IMR-90 (cell line): ENCODE measurements at places on chromosomes 2 and 18. TPM values are rescaled to one million over a fixed set of nuclear protein-coding genes. Genes with fewer than 3 reads are reported as not detected.

- no peak for DNase-seq
These were observed 2.6 kb downstream of the RAD51AP2 start for GRCh38 chr2:17515652-17516051.

- no peak for DNase-seq
These were observed 428.8 kb downstream of the ZNF521 start for GRCh38 chr18:24923138-24923537.

DNA sequence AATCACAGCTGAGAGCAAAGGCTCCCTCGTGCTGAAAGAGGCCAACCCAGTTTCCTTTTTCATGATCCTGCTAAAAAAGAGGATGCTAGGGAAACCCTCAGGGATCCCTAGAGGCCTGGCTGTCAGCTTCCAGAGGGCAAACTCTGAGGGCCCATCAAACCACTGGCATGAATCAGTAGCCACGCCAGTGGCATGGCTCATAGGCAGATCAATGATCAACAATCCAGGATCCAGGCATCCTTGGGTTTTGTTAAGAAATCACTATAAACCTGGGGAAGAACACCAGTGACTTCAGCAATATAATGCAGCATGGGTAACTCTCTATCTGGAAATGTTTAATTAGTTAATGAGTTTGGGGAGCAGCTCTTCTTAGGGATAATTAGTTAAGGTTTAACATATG, 286.5 kb downstream of the C1D start:
- DNase-seq, result no peak

DNA sequence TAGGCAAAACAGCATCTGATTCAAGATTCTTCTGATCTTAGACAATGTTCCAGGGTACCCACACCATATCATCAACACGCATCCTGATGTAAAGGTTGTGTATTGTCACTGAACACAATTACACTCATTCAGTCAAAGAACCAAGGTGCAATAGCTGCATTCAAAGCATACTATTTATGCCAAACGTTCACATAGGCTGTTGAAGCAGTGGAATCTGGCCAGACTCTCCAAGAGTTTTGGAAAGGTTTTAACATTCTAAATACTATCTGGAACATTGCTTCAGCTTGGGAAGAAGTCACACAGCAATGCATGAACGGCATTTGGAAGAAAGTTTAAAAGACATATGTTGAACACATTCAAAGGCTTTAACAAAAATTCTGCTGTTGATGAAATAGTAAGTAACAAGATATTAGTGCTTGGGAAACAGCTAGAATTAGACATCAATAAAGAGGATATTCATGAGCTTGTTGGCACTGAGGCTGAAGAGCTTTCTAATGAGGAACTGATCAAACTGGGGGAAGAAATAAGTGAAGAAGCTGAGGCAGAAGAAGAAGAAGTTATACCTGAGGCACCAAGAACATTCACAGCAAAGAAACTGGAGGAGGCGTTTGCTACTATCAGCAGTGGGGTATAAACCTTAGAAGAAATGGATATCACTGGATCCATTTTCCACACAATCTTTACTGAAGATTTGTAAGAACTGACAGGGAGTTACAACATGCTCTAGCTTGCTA, 47.6 kb upstream of the MSH6 start:
- no peak for DNase-seq

- no peak for DNase-seq
These were observed 465.5 kb downstream of the XIRP2 start for GRCh38 chr2:167353605-167354280.

- DNase-seq, result no peak
These were observed 150.9 kb downstream of the PDE11A start for GRCh38 chr2:177921726-177922125.

DNA sequence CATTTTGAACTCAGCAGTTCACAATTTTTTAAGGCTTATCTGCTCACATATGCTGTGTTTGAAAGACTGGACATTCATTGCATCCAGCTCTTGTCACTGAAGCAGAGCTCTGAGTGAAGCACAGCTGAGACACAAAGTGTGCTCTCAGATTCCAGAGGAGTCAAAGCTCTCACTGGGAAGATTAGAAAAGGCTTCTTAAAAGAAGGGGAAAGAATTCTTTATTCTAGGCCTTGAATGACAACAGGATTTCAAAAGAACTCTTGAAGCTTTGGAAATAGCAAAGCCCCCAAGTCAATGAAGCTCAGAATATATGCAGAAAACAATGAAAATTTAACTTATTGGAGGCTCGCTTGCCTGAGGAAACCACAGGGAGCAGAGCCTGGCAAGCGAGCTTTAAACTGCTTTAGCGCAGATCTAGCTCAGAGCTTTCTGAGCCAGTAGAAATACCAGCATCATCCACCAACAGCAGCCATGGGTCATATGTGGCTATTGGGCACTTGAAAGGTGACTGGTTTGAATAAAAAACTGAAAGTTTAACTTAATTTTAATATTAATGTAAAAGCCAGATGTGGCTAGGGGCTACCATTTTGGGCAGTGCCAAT, 369.7 kb downstream of the OSR1 start:
- DNase-seq, result peak; percentile 17

GRCh38 chr2:135349941-135350340, 181.1 kb downstream of the ZRANB3 start:
- DNase-seq, result no peak

DNA sequence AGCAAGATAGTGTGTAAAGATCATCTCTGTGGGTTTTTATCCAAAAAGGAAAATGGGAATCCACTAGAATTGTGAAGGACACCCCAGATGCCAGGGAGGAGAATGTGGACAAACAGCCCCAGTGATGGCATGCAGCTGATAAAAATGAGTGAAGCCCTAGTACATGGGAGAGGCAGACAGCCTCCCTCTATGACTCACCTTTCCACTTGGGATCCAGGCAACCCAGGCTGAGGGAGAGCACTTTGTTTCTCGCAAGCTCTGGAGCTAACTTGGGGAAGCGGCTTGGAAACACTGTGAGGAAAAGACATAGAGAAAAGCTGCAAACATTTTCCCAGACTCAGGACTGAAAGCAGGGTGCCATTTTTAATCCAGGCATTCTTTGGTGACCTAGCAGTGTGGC, 5.3 kb upstream of the FLACC1 start:
- peak; percentile 25 for DNase-seq

- DNase-seq, result no peak
These were observed 91.0 kb downstream of the CSRNP3 start for GRCh38 chr2:165560377-165560988.

- DNase-seq, result peak; percentile 42
These were observed 106.8 kb downstream of the SLC39A10 start for GRCh38 chr2:195763866-195764265.

DNA sequence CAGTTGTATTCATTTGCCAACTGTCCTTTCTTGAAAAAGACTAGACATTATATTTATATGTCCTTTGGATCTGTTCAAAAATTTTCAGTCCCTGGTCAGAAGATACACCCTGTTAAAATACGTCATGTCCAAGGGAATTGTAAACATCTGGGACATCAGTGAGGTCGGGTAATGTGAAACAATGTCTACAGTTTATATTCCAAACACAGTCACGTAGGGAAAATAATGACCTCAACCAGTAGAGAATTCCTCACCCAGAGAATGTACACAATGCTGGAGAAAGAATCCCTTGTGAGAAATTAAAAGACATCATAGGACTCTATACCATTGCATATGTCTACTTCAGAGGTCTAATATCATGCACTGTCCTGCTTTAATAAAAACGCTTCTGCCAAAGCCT, 888.0 kb upstream of the CHAC2 start:
- DNase-seq, result peak; percentile 96

DNA sequence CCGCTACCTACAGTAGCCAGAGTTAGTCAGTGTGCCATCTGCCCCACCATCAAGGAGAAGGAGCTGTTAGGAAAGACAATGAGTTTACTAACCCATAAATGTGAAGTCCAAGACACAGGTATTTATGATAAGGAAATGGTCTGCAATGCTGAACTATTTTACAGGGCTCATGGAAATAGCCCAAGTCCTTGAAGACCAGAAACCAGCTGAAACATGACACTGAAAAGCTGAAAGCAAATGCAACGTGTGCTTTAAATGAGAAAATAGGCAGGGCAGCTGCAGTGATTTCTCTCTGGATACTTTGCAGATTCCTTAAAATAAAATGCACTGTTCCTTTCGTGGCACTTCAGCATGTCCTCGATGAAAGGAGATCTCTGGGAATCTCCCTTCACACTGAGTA, 256.4 kb upstream of the TCF4 start:
- peak; percentile 37 for DNase-seq

DNA sequence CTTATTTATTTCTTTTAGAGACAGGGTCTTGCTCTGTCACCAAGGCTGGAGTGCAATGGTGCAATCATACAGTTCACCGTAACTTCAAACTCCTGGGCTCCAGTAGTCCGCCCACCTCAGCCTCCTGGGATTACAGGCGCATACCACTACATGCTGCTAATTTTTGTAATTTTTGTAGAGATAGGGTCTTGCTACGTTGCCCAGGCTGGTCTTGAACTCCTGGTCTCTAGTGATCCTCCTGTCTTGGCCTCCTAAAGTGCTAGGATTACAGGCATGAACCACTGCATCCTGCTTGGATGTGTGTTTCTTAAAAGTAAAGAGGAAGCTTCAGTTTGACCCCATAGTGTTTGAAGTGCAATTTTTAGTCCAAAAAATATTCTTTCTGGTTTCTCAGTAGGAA, 105.0 kb upstream of the KIF5C start:
- no peak for DNase-seq

DNA sequence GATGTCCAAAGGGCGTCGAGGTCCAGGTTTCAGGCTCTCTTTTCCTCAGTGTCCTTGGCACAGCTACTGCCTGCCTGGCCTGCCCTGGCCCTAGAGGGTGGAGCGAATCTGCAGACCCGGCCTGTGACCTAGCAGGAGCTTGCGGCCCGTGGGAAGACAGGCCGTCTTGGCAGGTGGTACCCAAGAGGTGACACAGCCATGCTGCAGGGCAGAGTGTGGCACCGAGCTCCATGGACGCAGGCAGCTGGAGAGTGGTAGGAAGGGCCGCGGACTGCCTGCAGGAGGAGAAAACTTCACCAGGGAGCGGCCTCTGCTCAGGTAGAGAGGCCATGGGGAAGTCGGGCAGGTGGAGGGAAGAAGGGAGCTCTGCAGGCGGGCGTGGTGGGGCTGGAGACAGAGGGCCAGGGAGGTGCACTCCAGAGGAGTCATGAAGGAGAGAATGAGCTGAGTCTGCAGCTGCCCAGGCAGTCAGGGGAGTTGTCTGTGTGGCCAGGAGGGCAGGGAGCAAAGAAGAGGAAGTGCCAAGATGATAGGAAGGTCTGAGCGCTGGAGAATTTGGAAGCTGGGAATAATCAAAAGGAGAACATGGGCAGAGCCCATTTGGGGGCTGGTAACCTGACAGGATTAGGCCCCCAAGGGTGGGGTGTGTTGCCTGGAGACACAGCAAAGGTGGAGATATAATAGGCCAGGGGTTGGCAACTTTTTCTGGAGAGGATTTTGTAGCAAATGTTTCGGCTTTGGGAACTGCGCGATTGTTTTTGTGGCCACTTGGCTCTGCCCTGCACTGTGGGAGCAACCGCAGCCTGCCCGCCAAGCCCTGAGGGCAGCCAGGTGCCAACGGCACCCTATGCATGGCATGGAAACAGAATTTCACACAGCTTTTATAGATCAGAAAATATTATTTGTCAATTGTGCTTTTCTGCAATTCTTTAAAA, 154.4 kb upstream of the PXDN start:
- DNase-seq, result no peak

DNA sequence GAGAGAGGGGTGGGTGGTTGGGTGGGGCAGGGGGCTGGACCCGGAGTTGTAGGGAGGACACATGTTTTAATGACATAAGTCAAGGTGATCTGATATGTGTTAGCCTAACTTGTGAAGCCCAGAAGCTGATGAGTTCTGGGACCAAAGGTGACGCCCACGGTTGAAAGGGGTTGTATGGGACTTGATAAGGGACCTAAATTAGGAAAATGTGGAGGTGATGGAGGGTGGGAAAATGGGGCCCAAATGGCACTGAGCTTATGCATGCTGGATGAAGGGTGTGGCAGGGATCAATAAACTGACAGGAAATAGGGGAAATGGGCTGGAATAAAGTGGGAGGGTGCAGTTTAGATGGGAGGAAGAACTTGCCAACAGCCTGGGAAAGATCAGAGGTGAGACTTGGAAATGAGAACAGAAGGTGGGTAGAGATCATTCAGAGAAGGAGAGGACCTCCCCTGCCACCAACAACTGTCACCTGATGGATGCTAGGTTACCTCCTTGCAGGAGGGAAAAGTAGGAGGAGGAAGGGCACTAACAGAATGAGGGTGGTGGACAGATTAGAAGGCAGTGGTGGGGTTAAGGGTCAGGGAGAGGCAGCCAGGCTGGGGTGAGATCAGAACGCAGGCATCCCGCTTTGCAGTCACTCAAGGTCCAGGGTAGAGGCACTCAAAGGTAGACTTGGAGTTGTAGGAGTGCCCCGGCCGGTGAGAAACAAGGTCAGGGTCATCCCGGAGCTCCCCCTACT, 15.3 kb downstream of the WNT10A start:
- DNase-seq, result no peak

GRCh38 chr2:25301453-25302352, 40.0 kb downstream of the DNMT3A start:
- peak; percentile 91 for DNase-seq

- no peak for DNase-seq
These were observed 904.8 kb upstream of the CELF4 start for GRCh38 chr18:38470421-38470820.

DNA sequence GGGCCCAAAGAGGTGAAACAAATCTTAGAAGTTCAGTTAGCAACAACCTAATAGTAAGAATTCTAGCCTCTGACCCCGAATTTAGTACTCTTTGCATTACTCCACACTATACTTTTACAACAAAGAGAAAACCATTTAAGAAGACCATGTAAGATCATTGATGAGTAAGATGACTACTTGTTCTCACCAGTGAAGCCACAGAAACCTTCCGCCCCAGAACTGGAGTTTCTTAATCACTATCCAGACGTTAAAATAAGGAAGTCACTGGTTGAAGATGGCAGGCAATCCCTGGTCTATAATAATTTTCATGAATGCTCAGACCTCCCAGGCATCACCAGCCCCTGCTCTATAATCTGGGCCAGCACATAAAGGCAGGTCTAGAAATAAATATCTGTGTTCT, 95.0 kb downstream of the TMEM163 start:
- DNase-seq, result no peak

GRCh38 chr2:199302851-199303250, 154.9 kb downstream of the SATB2 start:
- peak; percentile 51 for DNase-seq

GRCh38 chr2:1305342-1306013, 107.8 kb upstream of the TPO start:
- no peak for DNase-seq

GRCh38 chr2:4782647-4783046, 909.5 kb upstream of the SOX11 start:
- no peak for DNase-seq

GRCh38 chr18:49976795-49977560, 163.6 kb upstream of the ACAA2 start:
- DNase-seq, result no peak

- DNase-seq, result no peak
These were observed 38.5 kb upstream of the MYO3B start for GRCh38 chr2:170139276-170139967.

Gene OTOS
- polyA plus RNA-seq, result 0.34 TPM in 1 of 2 replicates, not detected in the other

Gene POMC
- 0.17 and 0.47 TPM in 2 replicates for polyA plus RNA-seq

Gene HOXD12
- not detected in 2 replicates for polyA plus RNA-seq

Gene CNDP1
- polyA plus RNA-seq, result not detected in 2 replicates

Gene TMEM163
- polyA plus RNA-seq, result not detected in 2 replicates

Gene SPP2
- not detected in 2 replicates for polyA plus RNA-seq

Gene BMP10
- not detected in 2 replicates for polyA plus RNA-seq

Gene LBX2
- 0.62 and 0.66 TPM in 2 replicates for polyA plus RNA-seq

Gene FSHR
- not detected in 2 replicates for polyA plus RNA-seq
